ENCODE measurements at places on chromosomes 11 and 22.

DNA sequence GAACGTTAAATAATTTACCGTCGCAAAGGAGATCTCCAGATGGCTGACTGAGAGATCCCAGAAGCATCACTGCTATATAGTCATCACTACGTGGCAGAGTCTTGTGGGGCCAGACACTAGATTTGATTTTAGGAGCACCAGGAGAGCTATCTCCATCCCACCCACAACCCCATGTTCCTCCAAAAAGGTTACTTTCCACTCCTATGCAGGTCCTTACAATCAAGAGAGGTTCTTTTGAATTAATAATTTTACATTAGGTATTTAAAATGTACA is 19.4 kb downstream of the GUCY1A2 start:
- H3K27me3 ChIP-seq = no peaks in the 10 kb centered on the region
- H3K4me1 ChIP-seq = no peaks in the 10 kb centered on the region
- no peaks in the 10 kb centered on the region for H3K36me3 ChIP-seq
- no peak overlapping the region for H3K27ac ChIP-seq
- no peak for DNase-seq

GRCh38 chr11:13207665-13208594 is 69.7 kb upstream of the BMAL1 start:
- no peak for DNase-seq
- peaks cover 16% of the 10 kb centered on the region for H3K4me1 ChIP-seq
- no peak overlapping the region for H3K4me3 ChIP-seq
- H3K36me3 ChIP-seq = no peaks in the 10 kb centered on the region
- no peak overlapping the region for H3K27ac ChIP-seq
- H3K27me3 ChIP-seq = peaks cover 8% of the 10 kb centered on the region

DNA sequence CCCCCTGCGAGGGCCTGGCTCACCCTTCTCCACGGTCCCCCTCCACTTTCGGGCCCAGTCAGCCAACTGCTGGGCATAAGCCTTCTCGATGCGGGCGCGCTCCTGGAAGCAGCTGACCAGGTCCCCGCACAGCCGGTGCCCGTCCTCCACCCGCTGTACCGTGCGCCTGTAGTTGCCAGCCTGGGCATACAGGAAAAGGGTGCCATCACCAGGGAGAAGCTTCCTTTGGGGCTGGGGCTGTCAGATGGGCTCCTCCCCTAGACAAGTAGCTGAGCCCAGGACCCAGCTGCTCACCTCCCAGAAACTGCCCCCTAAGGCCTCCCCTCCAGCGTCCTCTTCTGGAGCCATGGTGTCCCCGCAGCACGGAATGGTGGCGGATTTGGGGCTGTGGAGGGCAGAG is 3.9 kb downstream of the PACSIN3 start:
- peaks cover 17% of the 10 kb centered on the region for H3K27me3 ChIP-seq
- H3K27ac ChIP-seq = no peak overlapping the region
- H3K36me3 ChIP-seq = no peaks in the 10 kb centered on the region
- no peak overlapping the region for H3K4me3 ChIP-seq
- H3K4me1 ChIP-seq = peaks cover 33% of the 10 kb centered on the region

DNA sequence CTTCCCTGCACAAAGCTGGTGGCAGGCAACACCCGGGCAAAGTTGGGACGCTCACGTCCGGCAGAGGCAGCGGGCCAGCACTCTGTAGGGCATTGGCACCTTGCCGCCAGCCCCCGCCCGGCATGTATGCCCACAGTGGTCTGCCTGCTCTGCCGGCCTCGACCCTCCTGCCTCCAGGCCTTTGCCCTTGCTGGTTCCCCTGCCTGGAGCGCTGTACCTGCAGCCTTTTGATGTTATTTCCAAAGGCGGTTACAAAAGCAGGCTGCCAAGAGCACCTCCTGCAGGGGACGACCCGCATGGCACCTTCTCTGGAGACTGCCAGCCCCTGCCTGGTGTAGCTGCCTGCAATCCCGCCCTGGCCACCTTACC is 56.5 kb upstream of the SHISAL1 start:
- H3K4me1 ChIP-seq = no peaks in the 10 kb centered on the region
- no peaks in the 10 kb centered on the region for H3K36me3 ChIP-seq
- no peak overlapping the region for H3K4me3 ChIP-seq
- H3K27me3 ChIP-seq = peaks cover 4% of the 10 kb centered on the region
- no peak for DNase-seq
- H3K27ac ChIP-seq = no peak overlapping the region

DNA sequence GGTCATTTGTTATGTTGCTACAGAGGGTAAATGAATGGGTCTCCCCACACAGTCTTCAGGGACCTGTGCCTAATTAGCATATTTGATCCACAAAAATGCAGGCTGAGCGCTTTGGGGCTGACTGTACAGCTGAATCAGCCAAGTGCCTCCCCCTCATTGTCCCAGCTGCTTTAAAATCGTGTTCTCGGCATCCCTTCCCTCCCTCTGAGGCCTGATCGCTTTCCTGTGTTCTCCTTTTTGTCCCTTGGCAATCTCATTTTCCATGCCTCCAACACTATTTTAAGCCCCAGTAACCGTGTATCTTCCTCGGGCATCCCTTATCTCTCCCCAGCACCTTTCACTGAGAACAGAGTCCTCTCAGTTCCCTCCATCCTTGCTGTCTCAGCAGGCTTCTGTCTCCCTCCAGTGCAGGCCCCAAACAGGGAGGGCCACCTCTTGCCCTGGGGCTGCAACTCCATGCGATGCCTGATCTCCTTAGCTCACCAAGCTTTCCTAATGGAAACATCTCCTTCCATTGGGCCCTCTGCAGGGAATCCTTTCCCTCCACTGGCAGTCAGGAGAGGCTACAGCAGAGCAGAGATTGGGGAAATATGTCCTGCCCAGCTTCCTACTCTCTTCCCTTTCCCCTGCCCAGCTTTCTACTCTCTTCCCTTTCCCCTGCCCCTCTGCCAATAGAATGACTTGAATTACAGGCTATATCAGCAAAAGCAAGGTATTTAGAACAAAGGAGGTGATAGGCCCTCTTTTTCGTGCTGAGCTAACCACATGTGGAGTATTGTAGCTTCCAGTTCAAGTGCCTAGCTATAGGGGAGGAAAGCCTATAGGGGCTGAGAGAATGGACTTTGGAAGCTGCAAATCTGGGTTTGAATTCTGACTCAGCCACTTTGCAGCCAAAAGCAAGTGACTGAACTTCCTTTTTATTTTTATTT is 13.8 kb downstream of the UQCR10 start:
- no peaks in the 10 kb centered on the region for H3K4me1 ChIP-seq
- DNase-seq = no peak

DNA sequence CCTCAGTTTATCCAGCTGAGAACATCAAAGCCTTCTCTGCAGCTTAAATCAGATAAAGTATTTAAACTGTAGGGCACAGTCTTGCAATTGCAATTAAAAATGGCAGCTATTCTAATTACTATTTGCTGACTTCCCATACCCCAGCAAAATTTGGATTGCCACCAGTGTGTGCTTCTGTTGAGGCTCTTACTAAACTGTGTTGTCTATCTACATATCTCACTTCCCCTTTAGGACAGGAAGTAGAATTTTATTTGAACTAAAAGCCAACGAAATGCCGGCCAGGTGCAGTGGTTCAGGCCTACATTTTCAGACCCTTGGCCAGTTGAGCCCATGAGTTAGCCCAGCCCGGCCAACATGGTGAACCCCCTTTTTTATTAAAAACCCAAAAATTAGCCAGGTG is 7.1 kb downstream of the SAA4 start:
- H3K27ac ChIP-seq = no peak overlapping the region
- peaks cover 5% of the 10 kb centered on the region for H3K27me3 ChIP-seq
- H3K4me3 ChIP-seq = no peak overlapping the region
- H3K36me3 ChIP-seq = no peaks in the 10 kb centered on the region
